ENCODE measurements at places on chromosomes 3 and 15.

DNA sequence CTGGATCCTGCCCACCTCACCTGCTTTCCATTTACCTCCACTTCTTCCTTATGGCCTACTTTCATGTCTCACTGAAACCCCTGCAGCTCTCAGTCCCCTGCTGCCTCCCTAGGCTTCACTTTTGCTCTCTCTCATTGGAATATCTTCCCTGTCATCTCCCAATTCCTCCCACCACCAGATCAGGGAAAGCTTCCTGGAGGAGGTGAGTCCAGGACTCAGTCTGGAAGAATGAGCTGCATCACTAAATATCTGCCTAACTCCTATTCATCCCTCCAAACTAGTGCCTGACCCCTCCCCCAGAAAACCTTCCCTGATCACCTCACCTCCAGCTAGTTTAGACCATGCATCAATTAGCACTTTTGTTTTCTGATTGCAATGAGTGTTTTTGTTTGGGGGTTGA lies 37.1 kb downstream of the MRPL46 start:
- no peak overlapping the region for H3K27ac ChIP-seq
- no peaks in the 10 kb centered on the region for H3K4me1 ChIP-seq
- peaks cover 9% of the 10 kb centered on the region for H3K27me3 ChIP-seq
- DNase-seq, result no peak
- H3K4me3 ChIP-seq, result no peak overlapping the region

DNA sequence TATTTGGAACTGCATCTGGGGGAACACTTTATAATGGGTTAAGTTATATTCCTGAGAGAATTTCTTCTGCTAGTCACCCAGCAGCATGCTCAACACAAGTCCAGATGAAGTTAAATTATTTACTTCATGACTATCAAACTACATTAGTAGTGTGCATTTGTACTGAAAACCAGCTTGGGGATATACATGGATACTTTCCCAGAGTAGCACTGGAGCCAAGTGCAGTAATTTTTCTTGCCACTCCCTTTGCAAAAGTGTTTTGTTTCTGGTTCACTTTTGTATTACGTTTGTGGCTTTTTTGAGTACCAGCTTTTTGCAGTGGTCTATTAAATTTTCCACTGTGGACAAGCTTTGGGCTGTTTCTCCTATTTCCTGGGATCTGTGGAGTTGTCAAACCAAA lies 243.0 kb downstream of the AGBL1 start:
- no peaks in the 10 kb centered on the region for H3K36me3 ChIP-seq
- DNase-seq, result no peak
- no peak overlapping the region for H3K4me3 ChIP-seq
- no peaks in the 10 kb centered on the region for H3K27me3 ChIP-seq
- no peaks in the 10 kb centered on the region for H3K4me1 ChIP-seq

GRCh38 chr3:58004973-58005372 lies 3.2 kb upstream of the FLNB start:
- DNase-seq, result peak; percentile 91
- H3K36me3 ChIP-seq, result no peaks in the 10 kb centered on the region
- no peaks in the 10 kb centered on the region for H3K27me3 ChIP-seq

GRCh38 chr3:37144806-37145205 lies 29.6 kb downstream of the LRRFIP2 start:
- H3K4me1 ChIP-seq, result no peaks in the 10 kb centered on the region
- no peaks in the 10 kb centered on the region for H3K27me3 ChIP-seq
- peaks cover 23% of the 10 kb centered on the region for H3K36me3 ChIP-seq
- H3K27ac ChIP-seq, result no peak overlapping the region

- no peak for DNase-seq
- no peak overlapping the region for H3K4me3 ChIP-seq
- no peaks in the 10 kb centered on the region for H3K36me3 ChIP-seq
- no peaks in the 10 kb centered on the region for H3K4me1 ChIP-seq
- no peak overlapping the region for H3K27ac ChIP-seq
Measured at GRCh38 chr3:119783883-119784282, 2.0 kb downstream of the NR1I2 start.

DNA sequence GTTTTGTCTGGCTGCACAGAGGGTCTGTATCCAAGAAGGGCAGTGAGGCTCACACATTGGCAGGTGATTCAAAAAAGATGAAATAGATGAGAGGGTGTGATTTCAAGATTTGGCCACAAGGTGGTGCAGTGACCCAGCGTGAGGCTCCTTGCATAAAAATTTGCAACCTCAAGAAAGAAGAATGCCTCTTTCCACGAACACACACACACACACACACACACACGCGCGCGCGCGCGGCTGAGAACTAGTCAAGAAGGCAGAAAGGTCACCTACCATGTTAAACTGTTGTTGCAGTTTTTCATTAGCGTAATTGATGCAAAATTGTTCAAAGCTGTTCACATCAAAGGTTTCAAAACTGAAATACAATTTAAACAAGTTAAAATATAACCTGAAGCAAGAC lies 39.2 kb downstream of the MYO5C start:
- DNase-seq, result peak; percentile 80
- peaks cover 10% of the 10 kb centered on the region for H3K4me1 ChIP-seq
- H3K36me3 ChIP-seq, result no peaks in the 10 kb centered on the region
- H3K27ac ChIP-seq, result no peak overlapping the region
- no peaks in the 10 kb centered on the region for H3K27me3 ChIP-seq
- no peak overlapping the region for H3K4me3 ChIP-seq

GRCh38 chr3:39291903-39292329 lies 12.1 kb upstream of the CX3CR1 start:
- H3K27me3 ChIP-seq, result peaks cover 2% of the 10 kb centered on the region
- no peaks in the 10 kb centered on the region for H3K36me3 ChIP-seq
- peak; percentile 30 for DNase-seq
- no peaks in the 10 kb centered on the region for H3K4me1 ChIP-seq

DNA sequence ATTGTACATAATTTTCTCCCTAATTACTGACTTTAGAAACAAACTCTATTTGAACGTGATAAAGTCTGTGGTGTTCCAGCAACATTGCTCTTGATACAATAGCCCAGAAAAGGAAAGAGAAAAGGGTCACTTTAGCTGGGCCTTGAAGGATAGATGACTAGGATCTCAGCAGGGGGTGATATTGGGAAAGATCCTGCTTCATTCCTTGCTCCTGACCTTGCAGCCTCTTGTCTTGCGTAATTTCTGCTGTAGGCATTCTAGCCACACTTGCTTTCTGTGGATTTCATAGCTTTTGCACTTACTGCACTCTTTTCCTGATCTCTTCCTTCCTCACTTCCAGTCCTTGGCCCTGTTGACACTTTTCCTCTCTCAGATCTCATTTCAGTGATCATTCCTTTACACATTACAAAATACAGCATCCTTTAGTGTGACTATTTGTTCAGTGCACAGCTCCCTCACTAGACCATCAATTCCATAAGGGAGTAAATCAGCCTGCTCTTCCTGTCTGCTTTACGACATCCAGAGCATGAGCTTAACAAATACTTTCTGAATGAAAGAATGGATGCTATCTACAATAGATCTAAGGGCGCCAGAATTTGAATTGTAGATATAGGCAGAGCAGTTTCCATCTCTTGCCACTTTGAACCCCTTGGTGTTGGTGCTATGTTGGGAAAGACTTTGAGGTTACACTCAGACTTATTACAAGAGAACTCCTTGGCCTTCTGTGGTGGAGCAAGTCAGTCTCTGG lies 559.6 kb upstream of the MDFIC2 start:
- no peak overlapping the region for H3K4me3 ChIP-seq
- H3K36me3 ChIP-seq, result no peaks in the 10 kb centered on the region
- H3K4me1 ChIP-seq, result peaks cover 10% of the 10 kb centered on the region
- H3K27me3 ChIP-seq, result no peaks in the 10 kb centered on the region
- DNase-seq, result peak; percentile 93

GRCh38 chr3:170598091-170598502 lies 12.2 kb upstream of the SLC7A14 start:
- H3K4me1 ChIP-seq, result no peaks in the 10 kb centered on the region
- no peak overlapping the region for H3K27ac ChIP-seq
- H3K4me3 ChIP-seq, result no peak overlapping the region
- DNase-seq, result no peak
- H3K36me3 ChIP-seq, result no peaks in the 10 kb centered on the region

GRCh38 chr3:126083138-126083445 lies 832 bp downstream of the SLC41A3 start:
- peak overlapping the region; percentile 50 for H3K4me3 ChIP-seq
- no peaks in the 10 kb centered on the region for H3K27me3 ChIP-seq
- H3K36me3 ChIP-seq, result no peaks in the 10 kb centered on the region
- DNase-seq, result no peak
- H3K4me1 ChIP-seq, result no peaks in the 10 kb centered on the region

- H3K4me3 ChIP-seq, result no peak overlapping the region
- H3K36me3 ChIP-seq, result peaks cover 3% of the 10 kb centered on the region
- peaks cover 8% of the 10 kb centered on the region for H3K4me1 ChIP-seq
- H3K27ac ChIP-seq, result no peak overlapping the region
Measured at GRCh38 chr15:41511899-41512369, 1.7 kb downstream of the LTK start.

GRCh38 chr15:80447077-80447476 lies 42.9 kb downstream of the ARNT2 start:
- H3K4me1 ChIP-seq, result peaks cover 8% of the 10 kb centered on the region
- no peak for DNase-seq
- no peak overlapping the region for H3K4me3 ChIP-seq
- no peak overlapping the region for H3K27ac ChIP-seq
- H3K27me3 ChIP-seq, result no peaks in the 10 kb centered on the region

DNA sequence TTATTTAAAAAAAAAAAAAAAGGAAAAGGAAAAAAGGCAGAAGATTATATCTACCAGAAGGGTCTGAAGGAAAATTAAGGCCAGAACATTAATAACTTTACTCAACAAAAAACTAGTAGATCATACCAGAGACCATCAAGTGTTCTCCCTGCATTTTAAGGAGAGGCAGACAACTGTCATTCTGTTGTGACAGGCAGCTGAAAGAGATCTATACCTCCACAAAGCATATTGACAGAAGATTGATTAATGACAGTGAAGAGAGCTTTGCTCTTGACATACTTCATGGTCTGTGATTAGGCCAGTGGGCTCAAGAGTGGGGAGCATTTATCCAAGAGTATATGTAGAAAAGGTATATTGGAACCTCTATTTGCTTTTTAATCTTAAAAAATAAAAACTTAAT lies 248.4 kb downstream of the CDIN1 start:
- H3K36me3 ChIP-seq, result no peaks in the 10 kb centered on the region
- H3K27me3 ChIP-seq, result no peaks in the 10 kb centered on the region
- H3K4me3 ChIP-seq, result no peak overlapping the region
- no peak overlapping the region for H3K27ac ChIP-seq
- no peak for DNase-seq
- H3K4me1 ChIP-seq, result peaks cover 6% of the 10 kb centered on the region

- no peak overlapping the region for H3K4me3 ChIP-seq
- H3K27ac ChIP-seq, result no peak overlapping the region
- no peaks in the 10 kb centered on the region for H3K36me3 ChIP-seq
- no peak for DNase-seq
Measured at GRCh38 chr3:52779011-52779836, 1.8 kb downstream of the ITIH1 start.

DNA sequence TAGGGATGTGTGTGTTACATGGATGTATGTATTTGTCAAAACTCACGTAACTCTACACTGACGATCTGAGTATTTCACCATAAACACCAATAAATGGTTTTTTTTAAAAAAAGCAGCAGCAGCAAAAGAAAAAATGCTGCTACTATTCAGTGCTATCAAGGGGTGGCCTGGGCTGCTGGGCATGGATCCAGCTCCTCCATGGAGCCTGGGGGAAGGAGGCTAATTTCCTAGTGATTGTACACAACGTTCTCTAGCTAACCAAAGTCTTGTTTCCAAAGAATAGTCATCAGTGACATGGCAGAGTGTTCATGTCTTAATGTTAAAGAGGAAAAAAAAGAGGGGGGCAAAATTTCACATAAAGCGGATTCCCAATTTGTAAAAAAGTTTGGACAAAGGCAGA lies 29.0 kb downstream of the POMGNT2 start:
- peaks cover 11% of the 10 kb centered on the region for H3K36me3 ChIP-seq
- no peak for DNase-seq
- H3K27me3 ChIP-seq, result no peaks in the 10 kb centered on the region
- H3K4me3 ChIP-seq, result no peak overlapping the region
- H3K27ac ChIP-seq, result no peak overlapping the region

DNA sequence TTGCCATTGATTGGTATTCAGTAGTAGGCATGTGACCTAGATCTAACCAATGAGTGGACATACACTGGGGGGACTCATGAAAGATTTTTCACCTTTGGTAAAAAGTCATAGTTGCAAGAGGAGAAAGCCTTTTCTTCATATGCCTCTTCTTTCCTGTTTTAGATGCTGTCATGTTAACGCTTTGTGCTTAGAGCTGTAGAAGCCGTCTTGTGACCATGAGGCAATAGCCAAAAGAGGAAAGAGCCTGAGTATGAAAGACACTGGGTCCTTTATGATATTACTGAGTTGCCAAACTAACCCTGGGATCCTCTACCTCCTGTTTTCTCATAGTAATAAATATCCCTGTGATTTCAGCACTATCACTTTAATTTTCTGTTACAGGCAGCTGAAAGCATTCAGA lies 396.0 kb downstream of the FHIT start:
- no peak for DNase-seq
- H3K27me3 ChIP-seq, result no peaks in the 10 kb centered on the region
- no peaks in the 10 kb centered on the region for H3K36me3 ChIP-seq
- no peak overlapping the region for H3K27ac ChIP-seq
- H3K4me3 ChIP-seq, result no peak overlapping the region

GRCh38 chr15:89826671-89827655 lies 12.3 kb upstream of the ANPEP start:
- no peak for DNase-seq
- H3K4me1 ChIP-seq, result peaks cover 24% of the 10 kb centered on the region
- H3K4me3 ChIP-seq, result no peak overlapping the region
- H3K27ac ChIP-seq, result no peak overlapping the region
- H3K36me3 ChIP-seq, result no peaks in the 10 kb centered on the region
- H3K27me3 ChIP-seq, result no peaks in the 10 kb centered on the region

DNA sequence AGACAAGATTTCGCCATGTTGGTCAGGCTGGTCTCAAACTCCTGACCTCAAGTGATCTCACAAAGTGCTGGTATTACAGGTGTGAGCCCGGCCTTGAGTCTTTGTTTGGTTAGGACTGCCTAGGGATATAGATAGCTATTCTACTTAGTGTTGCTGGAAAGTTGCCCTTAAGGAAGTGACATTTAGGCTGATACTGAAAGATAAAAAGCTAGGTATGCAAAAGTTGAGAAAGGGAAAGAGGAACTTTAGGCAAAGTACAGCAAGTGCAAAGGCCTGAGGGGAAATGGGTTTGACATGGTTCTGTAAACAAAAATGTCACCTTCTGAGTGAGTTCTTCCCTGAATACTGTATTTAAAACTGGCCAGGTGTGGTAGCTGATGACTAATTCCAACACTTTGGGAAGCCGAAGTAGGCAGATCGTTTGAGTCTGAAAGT lies 111.5 kb downstream of the ZNF609 start:
- no peak overlapping the region for H3K27ac ChIP-seq
- DNase-seq, result no peak
- H3K36me3 ChIP-seq, result no peaks in the 10 kb centered on the region
- no peak overlapping the region for H3K4me3 ChIP-seq

DNA sequence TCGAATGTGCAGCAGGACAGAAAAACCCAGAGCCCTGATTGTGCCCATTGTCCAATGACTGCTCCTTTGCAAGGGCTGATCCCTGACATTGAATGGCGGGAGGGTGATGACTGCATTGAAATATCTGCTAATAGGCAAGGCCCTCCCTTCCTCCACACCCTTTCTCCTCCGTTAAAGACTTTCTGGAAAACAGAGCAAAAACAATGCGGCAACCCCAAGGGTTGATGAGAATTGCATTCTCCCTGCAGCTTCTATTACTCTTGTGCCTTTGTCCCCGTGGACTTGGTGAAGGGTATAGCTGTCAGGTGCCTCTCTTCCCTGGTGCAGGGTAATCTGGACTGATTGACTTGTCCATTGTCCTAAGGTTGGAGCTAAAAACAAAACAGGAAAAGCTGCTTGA lies 71.8 kb downstream of the THSD4 start:
- H3K27ac ChIP-seq, result no peak overlapping the region
- H3K4me1 ChIP-seq, result 0 out of 2 replicates have a peak, but pooled peaks cover 4% of the 10 kb centered on the region
- H3K27me3 ChIP-seq, result no peaks in the 10 kb centered on the region
- DNase-seq, result no peak
